H4 (cell line): ENCODE measurements at places on chromosomes 4 and X.

- no peak for DNase-seq
These were observed 345.6 kb downstream of the RPA4 start for GRCh38 chrX:97229318-97229717.

DNA sequence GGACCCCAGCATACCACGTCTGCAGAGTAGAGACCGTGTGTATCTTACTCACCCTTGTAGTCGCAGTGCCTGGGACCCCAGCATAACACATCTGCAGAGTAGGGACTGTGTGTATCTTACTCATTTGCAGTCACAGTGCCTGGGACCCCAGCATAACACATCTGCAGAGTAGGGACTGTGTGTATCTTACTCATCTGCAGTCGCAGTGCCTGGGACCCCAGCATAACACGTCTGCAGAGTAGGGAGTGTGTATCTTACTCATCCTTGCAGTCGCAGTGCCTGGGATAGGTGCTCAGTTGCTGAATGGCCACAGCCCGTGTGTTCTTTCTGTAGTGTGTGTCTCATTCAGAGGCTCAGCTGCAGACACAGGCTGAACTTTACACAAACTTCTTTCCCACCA is 71.4 kb upstream of the FRG1 start:
- no peak for DNase-seq

DNA sequence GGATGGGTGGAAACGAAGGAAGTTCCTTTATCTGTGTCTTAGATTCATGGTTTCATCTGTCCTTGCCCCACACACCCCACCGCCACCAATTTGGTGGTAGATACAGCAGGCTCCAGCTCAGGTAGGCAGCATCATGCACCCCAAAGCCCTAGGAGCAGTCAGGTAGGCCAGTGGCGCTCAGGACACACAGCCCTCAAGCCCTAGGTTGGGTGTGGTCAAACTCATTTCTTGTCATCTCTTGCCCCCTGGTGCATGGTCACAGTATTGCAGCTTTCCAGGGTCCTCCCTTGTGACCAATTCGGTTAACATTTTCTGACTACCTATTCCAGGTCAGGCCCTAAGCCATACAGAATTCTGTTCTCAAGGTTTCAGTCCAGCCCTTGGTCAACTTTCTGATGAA is 14.5 kb upstream of the PRRG3 start:
- DNase-seq = peak; percentile 23

GRCh38 chr4:188767496-188767895 is 628.3 kb downstream of the TRIML1 start:
- no peak for DNase-seq
